EH (cell line): ENCODE measurements at places on chromosomes 4 and X.

DNA sequence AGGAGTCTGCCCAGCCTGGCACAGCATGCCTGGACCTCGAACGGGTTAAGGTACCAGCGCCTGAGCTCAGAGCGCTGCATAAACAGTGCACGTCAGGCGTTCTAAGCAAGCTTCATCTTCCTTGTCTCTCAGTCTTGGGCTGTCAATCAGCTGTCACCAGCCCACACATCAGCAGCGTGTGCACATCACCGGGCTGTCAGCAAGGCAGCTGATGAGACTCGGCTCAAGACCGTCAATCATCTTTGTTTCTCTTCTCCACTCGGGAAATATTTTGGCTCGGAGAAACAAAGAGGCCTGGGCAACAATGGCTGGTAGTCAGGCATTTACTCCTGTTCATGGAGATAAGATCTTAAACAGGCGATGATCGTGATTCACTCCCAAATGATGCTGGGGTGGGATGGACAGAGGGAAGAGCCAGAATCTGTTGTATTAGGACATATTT lies 141.3 kb downstream of the LDB2 start:
- peak; percentile 87 for DNase-seq

- DNase-seq = no peak
These were observed 32.5 kb downstream of the SCML1 start for GRCh38 chrX:17769701-17770269.

- DNase-seq = no peak
These were observed 207.0 kb downstream of the LDB2 start for GRCh38 chr4:16691450-16691849.

- no peak for DNase-seq
These were observed 16.8 kb downstream of the CLNK start for GRCh38 chr4:10667701-10668326.

GRCh38 chr4:121739575-121739974 lies 25.4 kb downstream of the SMIM43 start:
- no peak for DNase-seq

GRCh38 chr4:7987148-7987989 lies 47.7 kb upstream of the AFAP1 start:
- DNase-seq = peak; percentile 76

- DNase-seq = peak; percentile 20
These were observed 36.5 kb upstream of the PPM1K start for GRCh38 chr4:88320780-88321373.
